ENCODE measurements at places on chromosomes 4 and X.

DNA sequence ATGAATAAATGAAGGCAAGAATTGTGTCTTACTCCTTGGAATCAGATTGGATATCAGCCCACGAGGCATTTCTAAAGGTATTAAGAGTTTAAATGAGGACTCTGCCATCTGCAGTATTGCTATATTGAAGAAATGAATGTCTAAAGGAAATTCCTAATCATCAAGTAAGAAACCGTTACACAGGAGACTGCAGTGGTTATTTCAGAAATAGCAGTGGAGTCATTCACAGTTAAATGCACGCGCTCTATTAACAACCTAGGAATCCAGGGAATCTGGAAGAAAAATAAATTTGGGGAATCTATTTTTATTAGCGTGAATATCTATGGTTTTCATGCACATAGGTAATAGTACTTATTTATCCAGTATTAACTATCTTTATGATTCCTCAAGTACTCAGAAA, 334.2 kb downstream of the TENM3 start:
- no peak for DNase-seq

DNA sequence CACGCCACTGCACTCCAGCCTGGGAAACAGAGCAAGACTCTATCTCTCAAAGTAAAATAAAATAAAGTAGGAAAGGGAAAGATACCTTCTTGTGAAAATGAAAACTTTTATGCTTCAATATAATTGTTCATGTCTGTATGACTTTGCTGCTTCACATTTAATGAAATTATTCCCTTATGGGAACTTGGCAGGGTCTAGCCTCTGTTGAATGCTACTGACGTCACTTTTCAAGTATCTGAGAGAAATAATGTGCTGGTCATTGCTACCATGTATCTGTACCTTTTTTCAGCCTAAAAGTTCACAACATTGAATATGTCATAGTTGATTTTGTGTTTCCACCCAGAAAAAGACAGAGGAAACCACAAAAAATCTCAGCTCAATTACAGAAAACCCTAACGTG, 65.2 kb downstream of the PRDM5 start:
- DNase-seq: no peak

- no peak for DNase-seq
Measured at GRCh38 chr4:85756938-85757337, 282.0 kb downstream of the ARHGAP24 start.

DNA sequence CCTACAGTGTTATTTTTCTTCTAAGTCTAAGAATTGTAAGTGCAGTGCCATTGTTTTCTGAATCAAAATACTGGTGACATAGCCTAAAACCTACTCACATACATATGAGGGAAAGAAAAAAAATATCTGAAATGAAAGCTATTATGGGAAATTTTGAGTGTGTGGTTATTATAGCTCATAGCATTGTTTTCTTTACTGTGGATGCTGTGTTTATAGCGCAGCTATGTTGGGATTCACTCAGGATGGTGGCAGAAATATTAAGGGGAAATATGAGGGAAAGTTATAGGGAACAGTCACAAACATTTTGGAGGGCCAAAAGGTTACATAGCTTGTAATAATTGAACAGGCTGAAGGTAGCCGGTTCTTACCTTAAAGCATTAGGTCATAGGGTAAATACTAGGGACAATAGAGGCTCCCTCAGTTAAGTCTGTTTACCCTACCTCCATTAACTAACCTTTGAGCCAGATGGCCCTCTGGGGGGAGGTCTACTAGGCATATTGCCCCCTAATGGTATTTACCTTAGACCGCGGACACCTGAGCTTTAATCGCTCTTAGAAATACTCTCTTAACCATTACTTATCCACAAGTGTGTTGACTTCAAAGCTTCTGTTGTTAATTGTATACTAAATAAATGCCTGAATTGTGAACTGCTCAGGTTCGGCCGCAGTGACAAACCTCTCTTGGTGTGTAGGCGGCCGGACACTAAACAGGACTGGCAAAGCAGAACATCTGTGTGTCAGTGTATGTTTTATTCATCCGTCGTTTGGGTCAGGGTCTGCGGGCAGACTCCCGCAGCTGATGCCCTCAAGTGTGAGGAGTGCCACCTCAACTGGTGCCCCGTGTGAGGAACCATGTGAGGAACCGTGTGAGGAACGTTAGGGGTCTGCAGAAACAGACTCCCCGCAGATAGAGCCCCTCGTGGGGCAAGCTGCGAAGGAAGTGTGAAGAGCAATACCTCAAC, 21.3 kb upstream of the SULT1B1 start:
- no peak for DNase-seq

DNA sequence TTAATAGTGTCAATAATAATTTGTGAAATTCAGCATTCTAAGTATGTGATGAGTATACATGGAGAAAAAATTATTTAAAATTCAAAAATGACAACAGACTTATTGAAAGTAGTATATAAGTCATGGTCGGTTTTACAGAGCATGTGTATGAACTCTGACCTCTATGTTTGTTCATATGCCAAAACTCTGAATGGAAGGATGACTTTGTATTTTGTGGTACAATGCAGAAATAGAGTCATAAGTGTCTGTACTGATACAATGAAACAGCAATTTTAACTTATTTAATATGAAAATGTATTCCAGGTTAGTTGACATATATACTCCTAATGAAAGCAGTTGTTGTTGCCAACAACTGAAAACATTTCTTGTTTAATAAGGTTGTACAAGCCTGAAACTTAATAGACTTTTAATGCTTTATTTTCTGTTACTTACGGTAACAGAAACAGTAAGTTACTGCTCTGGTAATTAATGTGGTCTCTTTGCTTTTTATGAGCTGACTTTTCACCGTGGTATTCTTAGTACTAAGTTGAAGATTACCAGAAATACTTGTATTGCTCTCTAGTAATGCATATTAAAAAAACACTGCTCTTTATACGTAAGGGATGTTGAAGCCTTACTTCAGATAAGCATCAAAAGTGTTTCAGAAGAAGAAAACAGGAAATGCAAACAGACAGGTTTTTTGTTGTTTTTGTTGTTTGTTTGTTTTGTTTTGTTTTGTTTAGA, 1.9 kb downstream of the UBE2K start:
- DNase-seq: no peak

DNA sequence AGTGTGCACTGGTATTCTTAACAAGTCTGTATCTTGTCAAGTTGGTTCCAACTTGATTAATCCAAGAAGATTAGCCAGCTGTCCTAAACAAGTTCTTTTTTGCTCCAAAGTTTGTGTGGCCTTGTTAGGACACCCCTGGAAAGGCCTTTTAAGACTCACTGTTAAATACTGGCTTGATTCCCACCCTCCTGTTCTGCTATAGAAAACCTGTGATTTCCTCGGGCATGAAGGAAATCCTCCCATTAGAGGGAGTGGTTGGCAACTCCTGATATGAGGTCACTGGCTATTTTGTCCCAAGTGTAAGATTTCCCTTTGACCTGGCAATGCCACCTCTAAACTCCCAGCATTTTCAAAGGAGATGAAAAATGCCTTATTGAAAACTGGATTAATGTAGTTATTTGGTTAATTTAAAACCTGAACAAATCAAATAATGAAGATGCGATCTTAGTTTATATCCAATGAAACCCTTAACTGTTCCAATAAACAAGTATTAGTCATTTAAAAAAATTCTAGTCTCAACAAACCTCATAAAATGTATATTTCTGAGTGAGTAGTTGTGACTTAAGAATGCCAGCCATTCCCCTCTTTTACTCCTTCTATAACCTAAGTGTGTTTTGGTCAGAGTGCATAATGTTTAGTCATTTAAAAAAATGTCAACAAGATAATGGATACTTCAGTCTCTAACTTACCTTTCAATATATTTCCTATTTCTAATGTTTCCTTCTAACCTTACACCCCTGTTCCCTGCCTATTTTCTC, 94.4 kb downstream of the NPNT start:
- DNase-seq: no peak

- DNase-seq: no peak
Measured at GRCh38 chrX:3748052-3748559, 34.7 kb upstream of the PRKX start.

DNA sequence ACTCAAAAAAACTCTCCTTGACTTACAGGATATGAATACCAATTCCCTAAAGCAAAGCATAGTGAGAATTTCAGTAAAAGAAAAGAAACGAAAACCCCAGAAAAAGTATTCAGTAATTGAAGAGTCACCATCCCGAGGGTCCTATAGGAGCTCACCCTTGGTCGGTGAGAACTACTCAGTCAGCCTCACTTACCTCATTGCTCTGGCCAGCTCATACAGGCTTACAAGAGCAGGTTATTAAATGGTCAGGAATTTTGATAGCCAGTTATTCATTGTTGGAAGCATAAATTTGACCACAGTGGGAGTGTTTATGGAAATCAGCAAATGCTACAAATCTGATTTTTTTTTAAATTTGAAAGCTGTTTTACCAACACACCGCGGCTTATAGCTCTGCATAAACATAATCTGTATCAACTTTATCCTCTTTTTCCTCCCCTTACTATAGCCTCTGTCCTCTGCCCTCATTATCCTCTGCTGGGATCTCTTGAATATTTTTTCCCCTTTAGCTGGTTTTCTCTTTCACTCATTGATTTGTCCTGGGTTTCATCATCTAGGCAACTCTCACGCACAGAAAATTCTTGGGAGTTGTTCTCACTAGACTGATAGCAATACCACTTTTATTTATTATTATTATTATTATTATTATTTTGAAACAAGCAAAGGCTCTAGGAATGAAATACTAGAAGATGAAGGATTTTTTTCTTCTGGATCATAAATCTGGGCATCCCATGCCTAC, 11.0 kb upstream of the CXCL2 start:
- DNase-seq: no peak

DNA sequence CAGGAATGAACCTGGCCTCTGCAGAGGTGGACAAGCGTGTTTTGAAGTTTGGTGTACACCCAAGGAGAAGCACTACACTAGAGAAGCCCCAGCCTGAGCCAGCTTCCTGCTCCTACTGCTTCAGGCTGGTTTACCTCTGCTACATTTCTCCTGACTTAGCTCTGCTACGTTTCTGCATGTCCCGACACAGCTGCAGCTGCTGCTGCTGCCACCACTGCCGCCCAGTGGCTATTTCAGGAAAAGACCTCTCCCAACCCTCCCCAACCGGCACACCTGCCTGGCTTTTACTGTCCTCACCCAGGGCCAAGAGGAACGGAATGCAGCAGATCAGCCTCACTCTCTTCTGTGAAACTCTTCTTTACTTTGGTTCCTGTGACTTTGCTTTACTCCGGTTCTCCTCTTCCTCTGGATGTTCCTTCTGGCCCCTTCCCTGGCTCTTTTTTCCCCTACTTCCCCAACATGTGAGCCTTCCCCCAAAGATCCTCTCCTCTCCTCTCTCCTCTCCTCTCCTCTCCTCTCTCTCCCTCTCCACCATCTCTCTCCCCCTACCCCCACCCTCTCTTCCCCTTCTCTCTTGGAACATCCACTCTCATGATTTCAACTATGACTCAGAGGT, 3.1 kb upstream of the P2RY4 start:
- no peak for DNase-seq

GRCh38 chr4:97498875-97499274, 644.4 kb downstream of the STPG2 start:
- DNase-seq: no peak

DNA sequence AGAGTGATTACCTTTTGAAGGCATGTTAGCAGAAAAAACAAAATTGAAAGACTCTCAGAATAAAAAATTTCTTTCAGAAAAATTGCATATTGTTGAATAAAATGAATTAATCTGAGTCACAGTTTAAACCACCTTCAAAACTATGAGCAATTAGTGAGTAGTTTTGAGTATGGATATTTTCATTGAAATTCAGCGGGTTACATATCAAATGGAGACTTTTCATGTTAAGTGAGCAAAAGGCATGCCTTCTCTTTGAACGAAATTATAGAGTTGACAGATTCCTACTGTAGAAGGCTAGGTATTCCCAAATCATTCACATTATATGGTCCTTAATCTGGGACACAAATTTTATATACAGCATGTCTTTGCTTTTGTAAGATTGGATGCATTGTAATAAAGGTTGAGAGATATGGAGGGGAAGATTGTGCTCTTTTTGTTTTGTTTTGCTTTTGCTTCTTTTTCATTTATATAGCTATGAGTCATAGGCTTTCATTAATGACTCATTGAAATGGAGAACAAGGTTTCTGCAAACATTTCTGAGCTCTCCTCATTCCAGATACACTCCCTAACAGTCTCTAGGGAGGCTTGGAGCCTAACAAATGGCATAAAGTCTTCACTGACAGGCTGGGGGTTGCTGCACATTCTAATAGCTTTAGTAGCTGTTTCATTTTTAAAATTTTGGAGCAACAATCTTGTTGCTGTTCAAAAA, 21.6 kb downstream of the PCDH18 start:
- no peak for DNase-seq

DNA sequence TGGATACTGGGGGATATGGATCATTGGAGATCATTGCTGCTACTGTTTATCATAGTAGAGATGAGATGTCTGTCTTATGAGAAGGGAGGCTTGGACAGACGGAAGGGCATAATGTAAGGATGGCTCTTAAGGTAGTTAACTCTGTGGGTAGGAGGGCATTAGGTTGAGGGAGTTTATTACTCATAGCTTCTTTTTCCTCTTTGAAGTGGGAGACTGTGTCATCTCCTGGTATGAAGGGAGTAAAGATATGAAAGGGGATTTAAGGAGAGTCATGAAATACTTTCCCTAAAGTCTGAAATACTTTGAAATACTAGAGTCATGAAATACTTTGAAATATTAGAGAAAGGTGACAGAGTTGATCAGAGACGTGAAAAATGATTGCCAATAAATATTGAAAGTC, 255.5 kb upstream of the PITX2 start:
- no peak for DNase-seq

DNA sequence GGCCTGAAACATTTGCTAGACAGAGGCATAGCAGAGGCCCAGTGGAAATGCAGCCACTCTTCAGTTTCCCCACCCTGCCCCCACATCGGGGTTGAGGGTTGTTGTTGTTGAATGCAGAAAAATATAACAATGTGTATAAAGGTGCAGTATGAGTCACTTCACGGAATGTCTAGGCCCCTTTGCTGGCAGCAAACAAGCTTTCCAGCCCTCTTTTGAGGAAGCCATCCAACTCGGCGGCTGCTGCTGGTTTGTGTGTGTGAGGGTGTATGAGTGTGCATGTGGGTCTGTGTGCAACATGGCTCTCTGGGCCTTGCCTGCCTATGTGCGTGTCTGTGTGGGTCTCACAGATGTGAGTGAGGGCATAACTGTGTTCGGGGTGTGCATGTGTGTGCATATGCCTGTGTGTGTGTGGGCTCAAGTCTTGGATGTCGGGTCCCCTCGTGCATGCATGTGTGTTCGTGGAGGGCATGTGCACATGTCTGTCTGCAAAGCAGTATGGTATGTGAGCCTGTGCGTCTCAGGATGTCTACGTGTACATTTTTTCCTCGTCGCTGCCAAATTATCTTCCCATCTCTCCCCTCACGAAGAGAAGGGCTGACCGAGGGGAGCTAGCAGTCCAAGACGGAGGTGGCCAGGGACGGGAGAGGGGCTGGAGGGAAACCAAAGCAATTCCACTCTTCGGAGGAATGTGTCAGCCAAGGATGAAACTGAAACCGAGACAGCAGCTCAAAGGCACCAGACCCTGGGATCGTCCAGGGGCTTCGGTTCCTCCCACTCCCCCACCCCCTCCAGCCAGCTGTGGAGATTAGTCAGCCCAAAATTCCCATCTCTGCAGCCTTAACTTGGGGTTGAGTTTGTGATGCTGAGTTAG, 8.4 kb upstream of the ELF4 start:
- no peak for DNase-seq

Measured in stimulated activated CD8-positive, alpha-beta memory T cell treated with anti-CD3 and anti-CD28 coated beads, Interleukin-12 subunit alpha, Interleukin-12 subunit beta, amount 100 ng/mL, for 4 hours (primary cell).